ENCODE measurements at places on chromosomes 16 and 17.

DNA sequence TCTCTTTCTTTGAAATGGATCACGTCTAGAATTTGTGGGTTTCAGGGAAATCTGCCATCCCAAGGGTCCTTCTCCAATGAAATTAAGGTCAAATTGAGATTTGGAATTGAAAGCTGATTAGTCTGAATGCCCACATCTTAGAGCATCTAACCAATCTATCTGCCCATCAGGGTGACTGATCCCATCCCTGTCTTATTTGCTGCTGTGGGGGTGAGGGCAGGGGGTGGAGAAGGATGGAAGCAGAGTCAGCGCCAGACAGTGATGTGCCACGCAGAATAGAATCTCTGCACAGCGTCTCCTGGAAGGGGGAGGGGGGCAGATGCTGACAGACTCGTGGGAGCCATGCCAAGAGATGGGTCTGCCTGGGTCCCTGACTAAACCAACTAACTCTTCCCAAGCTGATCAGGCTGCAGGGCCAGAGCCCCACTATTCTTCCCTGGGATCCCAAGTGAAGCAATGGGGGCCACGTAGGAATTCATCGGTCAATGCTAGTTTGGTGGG is 32.1 kb downstream of the CDK5RAP3 start:
- DNase-seq, result no peak

DNA sequence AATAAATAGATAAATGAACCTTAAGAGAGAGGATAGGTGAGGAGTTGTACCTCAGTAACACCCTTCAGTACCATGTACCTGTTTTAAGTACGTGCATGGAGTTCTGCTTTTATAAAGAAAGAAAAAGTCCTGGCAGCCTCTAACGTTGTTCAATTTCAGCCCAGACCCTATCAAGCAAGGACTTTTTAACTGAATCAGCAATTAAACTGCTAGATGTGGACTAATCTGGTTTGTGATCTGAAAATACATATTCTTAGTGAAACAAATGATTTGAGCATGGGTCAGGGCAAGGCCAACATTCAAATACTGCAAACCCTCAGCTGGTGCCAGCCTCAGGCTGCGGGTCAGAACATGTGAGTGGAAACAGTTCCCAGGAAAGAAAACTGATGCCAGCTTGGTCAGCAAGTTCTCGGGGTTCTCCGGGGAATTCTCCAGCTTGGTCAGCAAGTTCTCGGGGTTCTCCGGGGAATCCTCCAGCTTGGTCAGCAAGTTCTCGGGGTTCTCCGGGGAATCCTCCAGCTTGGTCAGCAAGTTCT is 84.5 kb downstream of the MRM3 start:
- DNase-seq, result no peak

- DNase-seq, result no peak
Measured at GRCh38 chr16:84608282-84608681, 9.6 kb downstream of the COTL1 start.

DNA sequence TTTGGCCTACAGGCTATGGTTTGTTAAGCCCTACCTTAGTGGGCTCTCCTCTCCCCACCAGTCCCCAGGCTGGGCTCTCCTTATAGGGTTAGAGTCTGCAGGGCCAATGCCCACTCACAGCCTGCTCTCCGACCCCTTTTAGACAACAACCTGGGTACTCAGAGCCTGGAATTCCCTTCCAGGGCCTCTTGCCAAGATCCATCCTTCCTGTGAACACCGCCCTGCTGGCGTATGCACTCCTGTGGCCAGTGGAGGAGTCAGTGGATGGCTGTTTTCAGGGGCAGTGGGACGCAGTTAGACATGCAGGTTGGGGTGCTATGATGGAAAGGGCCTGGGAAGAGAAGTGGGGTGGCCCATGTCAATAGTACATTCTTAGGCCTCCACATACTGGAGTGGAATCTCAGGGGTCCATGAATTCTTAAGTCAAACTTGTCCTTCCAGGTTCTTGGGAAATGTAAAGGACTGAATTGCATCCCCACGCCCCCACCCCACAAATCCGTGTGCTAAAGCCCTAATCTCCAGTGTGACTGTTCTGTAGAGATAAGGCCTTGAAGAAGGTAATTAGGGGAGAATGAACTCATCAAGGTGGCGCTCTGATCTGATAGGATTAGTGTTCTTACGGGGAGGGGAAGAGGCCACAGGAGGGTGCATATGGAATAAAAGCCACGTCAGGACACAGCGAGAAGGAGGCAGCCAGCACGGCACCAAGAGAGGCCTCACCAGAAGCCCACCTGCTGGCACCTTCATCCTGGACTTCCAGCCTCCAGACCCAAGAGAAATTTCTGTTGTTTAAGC is 81.6 kb upstream of the CACNG5 start:
- DNase-seq, result no peak

DNA sequence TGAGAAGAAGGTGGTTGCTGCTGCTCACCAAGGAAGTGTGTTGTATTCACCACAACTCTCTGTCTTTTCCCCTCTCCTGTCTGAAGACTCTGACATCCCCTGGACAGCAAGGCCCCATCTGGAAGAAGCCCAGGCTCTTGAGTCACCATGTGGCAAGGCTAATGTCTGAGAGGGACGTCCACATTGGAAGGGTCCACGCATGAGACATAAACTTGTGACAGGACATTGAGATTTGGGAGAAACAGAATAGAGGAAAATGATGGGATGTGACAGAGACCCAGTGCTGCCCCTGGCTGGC is 176.5 kb downstream of the IRF8 start:
- no peak for DNase-seq

- DNase-seq, result no peak
Measured at GRCh38 chr16:11107780-11108465, 148.1 kb downstream of the SOCS1 start.

DNA sequence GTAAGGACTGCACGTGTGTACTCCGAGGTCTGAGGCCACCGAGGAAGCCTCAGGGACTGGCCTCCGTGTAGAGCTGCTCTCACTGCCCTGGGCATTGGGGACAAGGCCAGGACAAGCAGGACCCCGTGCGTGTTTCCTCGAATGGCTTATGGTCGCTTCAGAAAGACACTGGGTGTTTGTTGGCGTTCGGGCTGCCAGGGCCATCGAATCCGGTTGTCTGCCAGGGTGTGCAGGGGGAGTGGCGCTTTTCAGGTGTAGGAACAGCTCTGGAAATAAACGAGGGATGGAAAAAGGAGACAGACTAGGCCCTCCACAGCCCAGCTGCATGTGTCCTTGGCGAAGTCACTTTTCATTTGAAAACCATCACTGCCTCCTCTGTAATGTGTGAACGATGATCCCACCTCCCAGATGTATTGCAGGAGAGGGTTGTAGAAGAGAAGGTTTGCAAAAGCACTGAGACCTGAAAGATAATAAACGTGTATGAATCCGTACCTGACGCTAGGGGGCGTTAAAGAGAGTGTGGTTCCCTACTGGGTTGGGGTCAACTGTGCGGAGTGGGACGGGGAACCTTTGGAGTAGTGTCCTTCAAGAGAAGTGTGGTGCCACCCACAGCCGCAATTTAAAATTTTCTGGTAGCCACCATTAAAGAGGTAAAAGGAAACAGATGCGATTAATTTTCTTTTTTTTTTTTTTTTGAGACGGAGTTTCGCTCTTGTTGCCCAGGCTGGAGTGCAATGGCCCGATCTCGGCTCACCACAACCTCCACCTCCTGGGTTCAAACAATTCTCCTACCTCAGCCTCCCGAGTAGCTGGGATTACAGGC is 2.1 kb upstream of the ZSCAN10 start:
- DNase-seq, result peak; percentile 50

GRCh38 chr16:88072571-88073001 is 121.4 kb downstream of the BANP start:
- DNase-seq, result no peak

DNA sequence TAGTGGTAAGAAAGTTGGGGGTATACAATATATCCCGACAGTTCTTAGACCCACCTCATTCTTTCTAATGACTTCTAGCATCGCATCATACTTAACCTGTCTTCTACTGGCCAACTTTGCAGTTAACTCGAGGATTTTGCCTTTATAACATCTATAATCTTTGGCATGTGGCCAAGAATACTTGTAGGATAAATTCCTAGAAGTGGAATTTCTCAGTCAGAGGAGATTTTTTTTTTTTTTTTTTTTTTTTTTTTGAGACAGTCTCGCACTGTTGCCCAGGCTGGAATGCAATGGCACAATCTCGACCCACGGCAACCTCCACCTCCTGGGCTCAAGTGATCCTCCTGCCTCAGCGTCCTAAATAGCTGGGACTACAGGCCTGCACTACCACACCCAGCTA is 253.5 kb downstream of the MRTFB start:
- DNase-seq, result no peak

- peak; percentile 74 for DNase-seq
Measured at GRCh38 chr17:73255671-73256181, 6.0 kb downstream of the CPSF4L start.

DNA sequence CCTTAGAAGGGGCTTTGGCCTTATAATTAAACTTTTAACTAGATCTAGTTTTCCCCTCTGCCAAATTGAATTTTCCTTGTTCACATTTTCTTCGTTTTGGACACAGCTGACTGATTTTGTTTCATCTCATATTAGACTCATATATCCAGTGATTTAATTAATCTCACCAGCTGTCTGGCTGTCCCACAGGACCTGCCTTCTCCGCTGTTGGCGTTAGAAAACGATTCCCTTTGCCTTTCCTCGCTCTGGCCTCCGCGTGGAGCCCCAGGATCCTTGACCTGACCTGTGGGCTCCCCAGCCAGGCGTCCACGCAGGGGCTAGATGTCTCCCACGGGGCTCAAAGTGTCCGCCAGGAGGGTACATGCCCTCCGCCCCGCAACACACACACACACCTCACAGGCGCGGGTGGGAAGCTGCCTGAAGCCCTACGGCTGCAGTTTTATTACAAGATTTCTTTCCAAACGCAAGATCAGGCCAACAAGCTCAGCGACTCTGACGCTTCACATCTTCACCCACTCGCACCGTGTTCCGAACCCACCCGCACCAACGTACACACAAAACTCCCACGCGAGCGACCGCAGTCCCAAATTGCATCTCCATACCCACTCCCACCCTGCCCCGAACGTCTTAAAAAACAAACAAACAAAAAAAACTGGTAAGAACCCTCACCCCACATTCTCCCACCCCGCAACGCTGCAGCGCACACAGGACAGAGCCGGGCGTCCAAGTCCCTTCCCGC is 1.1 kb downstream of the RPRML start:
- no peak for DNase-seq

DNA sequence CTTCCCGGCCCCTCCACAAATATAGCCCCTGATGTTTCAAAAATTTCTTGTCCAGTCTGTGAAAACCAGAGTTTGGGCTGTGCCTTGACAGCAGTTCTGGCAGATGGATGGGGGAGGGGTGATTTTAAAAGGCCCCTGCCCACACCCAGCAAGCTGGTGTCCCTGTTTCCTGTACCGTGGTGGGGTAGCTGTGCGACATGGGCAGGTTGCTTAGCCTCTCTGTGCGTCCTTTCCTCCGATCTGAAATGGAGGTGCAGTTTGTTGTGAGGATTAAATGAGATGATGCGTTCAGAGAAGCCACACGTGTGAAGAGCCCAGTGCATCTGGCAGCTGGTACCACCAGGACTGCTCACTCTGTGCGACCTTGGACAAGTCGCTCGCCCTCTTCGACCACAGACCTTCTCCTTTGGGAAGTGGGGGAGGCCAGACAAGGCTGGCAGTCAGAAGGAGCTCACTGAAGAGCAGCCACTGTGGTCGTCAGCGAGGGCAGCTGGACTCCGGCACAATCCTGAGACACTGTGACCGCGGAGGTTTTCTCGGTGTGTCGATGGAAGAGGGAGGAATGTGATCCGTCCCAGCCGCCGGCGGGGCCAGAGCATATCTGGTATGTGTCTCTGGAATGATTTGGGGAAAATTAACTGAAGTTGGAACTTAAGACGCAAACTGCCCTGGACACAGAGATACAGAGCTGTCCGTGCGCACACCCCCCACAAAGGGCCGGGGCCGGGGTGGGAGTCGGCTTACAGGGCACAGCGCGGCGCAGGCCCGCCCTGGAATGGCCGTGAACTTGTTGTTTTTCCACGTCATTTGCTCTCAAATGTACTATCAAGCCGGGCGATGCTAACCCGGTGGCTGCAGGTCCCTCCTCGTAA is 721 bp upstream of the WFIKKN2 start:
- no peak for DNase-seq

DNA sequence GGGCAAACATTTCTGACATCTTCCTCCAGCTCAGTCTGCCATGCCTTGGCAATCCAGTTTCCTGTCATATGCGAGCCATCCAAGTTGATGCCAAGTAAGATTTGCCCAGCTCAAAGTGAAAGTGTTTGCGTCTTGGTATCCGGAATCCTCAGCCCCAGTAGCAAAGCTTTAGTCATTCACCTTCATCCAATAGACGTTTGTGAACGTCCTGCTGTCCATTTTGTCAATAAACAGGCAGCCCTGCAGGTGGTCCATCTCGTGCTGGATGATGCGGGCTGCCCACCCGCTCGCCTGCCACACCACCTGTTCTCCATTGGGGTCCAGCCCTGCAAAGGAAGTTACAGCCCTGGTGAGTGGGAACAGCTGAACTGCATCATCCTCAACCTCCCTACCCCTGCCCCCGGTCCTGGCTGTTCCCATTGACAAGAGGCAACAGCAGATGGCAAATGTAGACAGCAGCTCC is 1.5 kb downstream of the PDF start:
- peak; percentile 30 for DNase-seq

- no peak for DNase-seq
Measured at GRCh38 chr17:50638966-50639713, 4.5 kb downstream of the ABCC3 start.

DNA sequence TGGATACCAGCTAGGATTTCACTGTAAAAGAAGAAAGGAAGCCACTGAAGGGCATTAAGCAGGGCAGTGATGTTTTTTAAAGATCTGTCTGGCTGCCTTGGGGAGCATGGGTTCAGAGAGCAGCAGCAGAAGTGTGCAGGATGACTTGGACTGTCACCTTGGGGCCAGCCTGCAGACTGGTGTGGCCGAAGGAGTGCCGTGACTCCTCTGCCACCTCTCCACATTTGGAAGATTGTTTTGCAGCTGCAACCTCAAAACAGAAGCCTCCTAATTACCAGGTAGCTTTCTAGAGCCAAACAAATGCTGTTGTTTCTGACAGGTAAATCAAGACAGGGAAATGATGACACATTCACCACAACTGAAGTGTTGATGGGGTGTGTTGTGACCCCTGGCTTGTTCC is 681.4 kb downstream of the WWOX start:
- no peak for DNase-seq

DNA sequence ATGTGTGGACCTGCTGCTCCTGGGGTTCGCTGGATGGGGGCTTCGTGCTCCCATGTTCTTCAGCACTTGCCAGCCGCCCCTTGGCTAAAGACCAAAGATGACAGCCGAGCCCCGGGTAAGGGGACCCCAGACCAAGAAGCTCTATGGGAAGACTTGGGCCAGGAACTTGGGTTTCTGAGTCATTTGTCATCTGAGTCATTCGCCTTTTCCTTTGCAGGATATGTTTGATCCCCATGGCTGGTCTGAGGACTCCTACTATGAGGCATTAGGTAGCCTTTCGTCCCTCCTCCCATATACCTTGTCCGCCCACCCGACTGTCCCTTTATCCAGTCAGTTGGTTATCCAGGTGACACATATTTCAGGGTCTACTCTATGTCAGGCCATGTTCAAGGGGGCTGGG is 17.7 kb upstream of the ITGB4 start:
- no peak for DNase-seq

GRCh38 chr16:20942256-20942655 is 41.7 kb downstream of the LYRM1 start:
- no peak for DNase-seq
